ENCODE measurements at places on chromosomes 4 and X. TPM values are rescaled to one million over a fixed set of nuclear protein-coding genes. Genes with fewer than 3 reads are reported as not detected.
A peak's percentile ranks its signal among the peaks of the same experiment; 100 is the strongest.

DNA sequence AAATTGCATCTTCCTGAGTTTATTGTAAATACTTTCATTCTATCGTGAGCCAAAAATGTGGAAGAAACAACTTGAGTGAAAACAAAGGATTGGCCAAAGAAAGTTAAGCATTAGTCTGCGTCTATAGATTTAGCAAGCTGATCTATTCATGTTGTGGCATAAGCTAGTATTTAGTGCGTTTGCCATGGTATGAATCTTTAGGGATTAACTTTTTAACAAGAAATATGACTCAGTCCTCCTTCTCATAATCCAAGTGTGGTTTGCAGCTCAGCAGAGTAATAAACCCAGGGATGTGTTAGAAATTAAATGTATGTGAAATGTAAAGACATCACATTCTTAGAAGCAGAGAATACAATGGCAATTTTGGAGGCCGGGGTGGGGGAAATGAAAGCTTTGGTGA is 1110.9 kb downstream of the NLGN4X start:
- DNase-seq: no peak

GRCh38 chr4:19636451-19636850 is 615.3 kb upstream of the SLIT2 start:
- DNase-seq: no peak

DNA sequence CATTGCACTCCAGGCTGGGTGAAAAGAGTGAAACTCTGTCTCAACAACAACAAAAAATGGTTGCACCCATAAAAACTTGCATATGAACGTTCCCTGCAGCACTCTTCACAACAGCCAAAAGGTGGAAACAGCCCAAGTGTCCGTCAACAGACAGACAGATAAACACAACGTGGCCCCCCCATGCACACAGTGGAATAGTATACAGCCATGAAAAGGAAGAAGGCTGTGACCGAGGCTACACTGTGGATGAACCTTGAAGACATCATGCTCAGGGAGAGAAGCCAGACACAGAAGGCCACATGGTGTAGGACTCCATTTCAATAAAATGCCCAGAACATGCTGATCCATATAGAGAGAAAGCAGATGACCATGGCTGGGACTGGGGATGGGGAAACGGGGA is 33.5 kb upstream of the ASMTL start:
- DNase-seq: no peak

GRCh38 chrX:115560211-115560977 is 580 bp upstream of the PLS3 start:
- DNase-seq: no peak

- DNase-seq: peak; percentile 76
Observed at GRCh38 chrX:53093177-53093655, 726 bp upstream of the KANTR start.

HTRA3 gene
- 0.15 TPM for total RNA-seq

Measured in MG63 (cell line).